ENCODE measurements at places on chromosomes 1 and 21.

GRCh38 chr1:209696673-209697072 lies 8.0 kb upstream of the HSD11B1 start:
- DNase-seq, result no peak

GRCh38 chr1:230686747-230687146 lies 27.2 kb downstream of the AGT start:
- DNase-seq, result no peak

- DNase-seq, result no peak
These were observed 40.7 kb downstream of the COA6 start for GRCh38 chr1:234413990-234414389.

- DNase-seq, result peak; percentile 3
These were observed 799.5 kb downstream of the LTN1 start for GRCh38 chr21:28193189-28193588.

DNA sequence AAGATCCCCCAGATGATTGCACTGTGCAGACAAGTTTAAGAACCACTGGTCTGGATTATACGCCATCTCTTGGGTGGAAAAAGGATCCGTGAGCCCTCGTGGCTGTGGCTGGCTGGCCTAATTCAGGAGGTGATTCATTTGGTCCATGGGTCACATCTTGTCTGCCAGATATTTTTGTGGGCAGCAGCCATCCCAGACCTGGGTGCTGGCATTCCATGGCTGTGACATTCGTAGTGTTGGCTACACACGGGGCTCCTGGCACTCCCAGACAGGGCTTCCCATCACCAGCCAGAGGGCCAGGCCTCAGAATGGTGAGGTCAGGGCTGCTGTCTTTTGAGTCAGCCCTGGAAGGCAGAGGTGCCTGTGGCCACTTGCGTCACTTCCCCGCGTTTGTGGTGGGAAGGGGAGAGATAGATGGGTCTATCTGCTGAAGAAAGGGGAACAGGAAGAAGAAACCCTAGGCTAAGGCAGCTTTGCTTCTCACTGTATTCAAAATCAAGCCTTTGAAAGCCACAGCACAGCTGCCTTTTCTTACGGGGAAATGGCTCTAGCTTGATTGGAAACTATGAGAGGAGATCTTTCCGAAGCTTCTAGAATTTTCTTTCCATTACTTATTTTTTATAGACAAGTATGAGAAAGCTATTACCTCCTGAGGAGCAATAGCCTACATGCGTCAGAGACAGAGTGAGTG lies 32.4 kb downstream of the EIF2D start:
- DNase-seq, result peak; percentile 97

GRCh38 chr1:79262745-79263258 lies 256.3 kb upstream of the ADGRL4 start:
- DNase-seq, result no peak
